ENCODE measurements at places on chromosomes 3 and 15. TPM values are rescaled to one million over a fixed set of nuclear protein-coding genes. Genes with fewer than 3 reads are reported as not detected.

Gene IL17RB
- total RNA-seq = 6.5 TPM

DNA sequence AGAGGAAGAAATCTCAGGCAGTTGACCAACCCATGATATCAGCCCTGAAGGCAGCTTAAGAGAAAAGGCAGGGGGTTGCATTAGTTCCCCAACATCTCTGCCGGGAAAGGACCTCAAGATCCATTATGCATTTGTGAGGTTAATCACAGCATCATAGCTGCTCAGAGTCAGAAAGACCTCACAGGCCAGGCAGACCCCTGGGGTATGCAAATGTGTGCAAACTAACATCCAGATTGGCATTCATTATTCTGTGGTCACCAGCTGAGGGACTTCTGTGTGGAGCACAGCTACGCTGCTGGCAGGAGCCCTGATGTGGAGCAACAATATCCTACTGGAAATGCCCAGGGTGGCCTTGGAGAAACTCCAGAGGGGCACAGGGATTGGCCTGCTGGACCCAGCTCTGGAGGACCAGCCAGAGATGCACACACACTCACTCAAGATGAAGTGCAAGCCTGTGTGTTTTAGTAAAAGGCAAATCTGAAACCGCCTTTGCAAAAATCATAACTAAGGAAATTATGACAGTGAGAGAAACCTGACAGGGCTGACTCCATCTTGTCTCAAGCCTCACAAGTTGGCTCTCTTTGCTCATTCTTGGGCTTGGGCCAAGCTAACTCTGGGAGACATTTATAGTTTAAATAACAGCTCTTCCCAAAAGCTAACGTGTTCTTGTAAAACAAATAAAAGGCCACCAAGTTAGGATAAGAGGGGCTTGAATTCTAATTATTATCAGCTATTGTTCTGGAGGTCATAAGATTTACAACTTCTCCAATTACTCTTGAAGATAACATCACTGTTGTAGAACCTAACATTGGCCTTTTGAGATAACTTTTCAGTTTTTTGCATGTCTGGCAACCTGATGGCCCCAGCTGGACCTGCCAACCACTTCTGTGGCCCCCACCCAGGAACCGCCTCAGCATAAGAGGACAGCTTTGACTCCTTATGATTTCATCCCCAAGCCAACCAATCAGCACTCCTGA, 257.1 kb downstream of the UACA start:
- DNase-seq = no peak
- no peaks in the 10 kb centered on the region for H3K4me1 ChIP-seq
- no peaks in the 10 kb centered on the region for H3K36me3 ChIP-seq
- no peaks in the 10 kb centered on the region for H3K27me3 ChIP-seq

- H3K4me3 ChIP-seq = no peak overlapping the region
- no peaks in the 10 kb centered on the region for H3K27me3 ChIP-seq
- H3K27ac ChIP-seq = no peak overlapping the region
Measured at GRCh38 chr3:81788044-81788443, 26.6 kb upstream of the GBE1 start.

Gene CPNE9
- not detected for total RNA-seq

Gene ACVR2B
- total RNA-seq = 4.1 TPM

All from pancreas (tissue), 10 donors.